Stimulated activated CD8-positive, alpha-beta memory T cell treated with anti-CD3 and anti-CD28 coated beads, Interleukin-12 subunit alpha, Interleukin-12 subunit beta, amount 100 ng/mL, for 1 hour (primary cell): ENCODE measurements at places on chromosomes 4 and X.

- DNase-seq = no peak
Observed at GRCh38 chrX:95903490-95903889, 781.2 kb upstream of the DIAPH2 start.

DNA sequence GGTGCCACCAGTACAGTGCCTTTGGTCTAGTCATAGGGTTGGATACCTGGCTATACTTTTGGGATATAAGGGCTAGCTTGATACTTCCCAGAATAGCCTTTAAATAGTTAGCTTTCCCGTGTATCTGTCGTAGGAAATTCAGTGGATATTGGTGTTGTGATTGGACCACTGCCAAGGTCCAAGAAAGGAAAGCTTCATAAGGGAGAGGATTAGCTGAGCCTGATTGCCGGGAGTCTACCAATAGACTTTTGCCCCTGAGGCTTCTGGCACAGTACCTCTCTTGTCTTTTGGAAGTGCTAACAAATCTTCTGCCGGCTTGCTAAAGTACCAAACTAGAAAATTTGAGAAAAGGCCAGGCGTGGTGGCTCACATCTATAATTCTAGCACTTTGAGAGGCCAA, 350.6 kb downstream of the CHIC1 start:
- DNase-seq = no peak

- DNase-seq = no peak
Observed at GRCh38 chrX:113929004-113929403, 654.9 kb upstream of the HTR2C start.

GRCh38 chr4:149835280-149835679, 19.6 kb upstream of the IQCM start:
- DNase-seq = no peak

- no peak for DNase-seq
Observed at GRCh38 chrX:71396576-71396975, 30.4 kb downstream of the TAF1 start.

DNA sequence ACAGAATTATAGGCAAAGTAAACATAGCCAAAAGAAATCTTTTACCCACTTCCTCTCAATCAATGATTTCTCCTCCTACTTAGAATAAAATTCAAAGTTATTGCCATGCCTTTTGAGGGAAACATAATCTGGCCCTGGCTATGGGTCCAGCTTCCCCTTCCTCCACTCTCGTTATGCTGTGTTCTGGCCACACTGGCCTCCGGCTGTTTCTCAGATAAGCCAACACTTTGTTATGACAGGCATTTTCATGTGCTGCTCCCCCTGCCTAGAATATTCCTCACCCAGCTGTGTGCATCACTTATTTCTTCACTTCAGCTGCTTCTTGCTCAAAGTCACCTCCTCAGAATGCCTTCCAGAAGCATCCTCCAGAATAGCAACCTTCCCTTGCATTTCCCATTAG, 386.6 kb upstream of the AADAT start:
- no peak for DNase-seq
